ENCODE measurements at places on chromosomes 11 and 22.

GRCh38 chr22:27134315-27134701 is 476.9 kb downstream of the MIAT start:
- DNase-seq, result peak; percentile 86

DNA sequence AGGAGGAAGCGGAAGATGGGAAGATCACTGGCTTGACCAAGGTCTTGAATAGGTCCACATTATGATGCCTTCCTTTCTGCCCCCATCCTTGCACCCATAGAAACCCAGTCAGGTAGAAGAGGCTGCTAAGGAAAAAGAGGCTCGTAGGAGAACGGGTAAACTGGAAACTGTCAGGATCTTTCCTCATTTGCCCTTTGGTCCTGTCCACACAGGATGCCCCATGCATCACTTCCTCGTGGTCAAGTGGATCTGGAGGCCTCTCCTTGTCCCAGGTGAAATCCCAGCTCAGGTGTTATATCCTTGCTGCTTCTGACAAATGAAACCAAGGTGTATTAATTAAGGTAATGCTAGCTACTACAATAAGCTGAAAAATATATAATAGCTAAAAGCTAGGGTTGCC is 8.0 kb upstream of the ZBTB16 start:
- no peak for DNase-seq

- DNase-seq, result peak; percentile 69
Observed at GRCh38 chr11:102111011-102111786, 952 bp downstream of the YAP1 start.

GRCh38 chr11:119192111-119192510 is 6.8 kb downstream of the NHERF4 start:
- DNase-seq, result peak; percentile 45

DNA sequence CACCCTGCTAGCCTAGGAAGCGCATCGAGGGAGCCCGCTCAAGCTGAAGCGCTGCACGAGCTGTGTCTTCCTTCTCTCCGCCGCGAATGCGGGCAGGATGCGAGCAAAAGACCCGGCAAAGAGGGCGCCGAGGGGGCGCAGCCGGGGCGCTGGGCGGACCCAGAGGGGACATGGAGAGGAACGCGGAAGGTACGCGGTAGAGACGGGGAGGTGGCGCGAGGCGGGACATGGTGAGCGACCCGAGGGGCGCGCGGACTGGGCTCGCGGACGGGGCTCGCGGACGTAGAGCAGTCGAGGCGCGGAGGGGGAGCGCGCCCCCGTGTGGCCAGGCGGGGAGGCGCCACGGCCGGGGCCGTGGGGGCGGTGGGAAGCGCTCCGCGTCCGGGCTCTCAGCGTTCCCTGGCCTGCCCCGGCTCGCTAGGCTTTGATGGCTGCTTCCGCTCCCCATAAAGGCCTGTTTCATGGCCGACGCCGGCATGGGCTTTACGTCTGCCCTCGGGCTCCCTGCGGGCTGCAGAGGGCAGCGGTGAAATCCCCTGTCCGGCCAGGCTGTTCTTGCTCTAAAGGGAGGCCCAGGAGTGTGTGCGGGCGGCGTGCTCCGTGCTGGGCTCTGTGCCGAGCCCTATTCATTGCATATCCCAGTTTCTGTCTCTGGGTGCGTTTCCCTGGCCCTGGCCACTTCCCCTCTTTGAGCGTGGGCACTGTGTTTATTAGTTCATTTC is 31.2 kb upstream of the TRIM29 start:
- DNase-seq, result peak; percentile 50

GRCh38 chr22:44266796-44267760 is 45.7 kb downstream of the SHISAL1 start:
- DNase-seq, result no peak

DNA sequence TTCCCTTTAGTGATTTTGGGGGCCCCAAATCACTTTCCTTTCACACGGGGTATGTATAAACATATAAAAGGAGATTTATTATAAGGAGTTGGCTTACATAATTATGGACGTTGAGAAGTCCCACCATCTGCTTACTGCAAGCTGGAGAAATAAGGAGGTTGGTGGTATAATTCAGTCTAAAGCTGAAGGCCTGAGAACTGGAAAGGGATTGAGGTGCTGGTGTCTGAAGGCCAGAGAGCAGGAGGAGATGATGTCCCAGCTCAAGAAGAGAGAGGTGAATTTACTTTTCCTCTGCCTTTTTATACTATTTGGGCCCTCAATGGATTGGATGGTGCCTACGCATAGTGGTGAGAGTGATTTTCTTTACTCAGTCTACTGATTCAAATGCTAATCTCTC is 1.3 kb upstream of the ZNF202 start:
- no peak for DNase-seq

GRCh38 chr11:61065955-61066638 is 36.2 kb upstream of the CD5 start:
- no peak for DNase-seq
